ENCODE measurements at places on chromosomes 1 and 21. TPM values are rescaled to one million over a fixed set of nuclear protein-coding genes. Genes with fewer than 3 reads are reported as not detected.

The FNDC5 gene
- 4.6 TPM for total RNA-seq

GRCh38 chr1:110091381-110091780 lies 20.9 kb upstream of the UBL4B start:
- no peak overlapping the region for H3K27ac ChIP-seq
- H3K36me3 ChIP-seq, result no peaks in the 10 kb centered on the region
- no peak overlapping the region for H3K4me3 ChIP-seq
- no peak for DNase-seq

DNA sequence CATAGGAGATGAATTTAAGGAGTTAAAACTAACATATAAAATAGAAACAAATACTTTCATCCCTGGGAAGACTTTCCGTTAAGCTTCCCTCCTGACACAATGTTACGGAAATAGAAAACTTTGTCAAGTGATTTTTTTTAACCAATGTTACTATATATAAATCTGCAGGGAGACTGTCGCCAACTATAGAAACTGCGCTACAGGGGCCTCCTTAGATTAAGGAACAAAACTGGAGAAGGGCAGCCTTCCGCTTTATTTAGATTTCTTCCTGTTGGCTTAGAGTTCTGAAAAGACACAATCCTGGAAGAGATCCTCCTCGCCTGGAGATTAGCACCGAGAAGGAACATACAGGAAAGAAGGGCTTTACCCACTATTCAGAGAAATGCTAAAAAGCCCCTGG lies 1.5 kb downstream of the MGST3 start:
- DNase-seq, result no peak
- H3K36me3 ChIP-seq, result peaks cover 3% of the 10 kb centered on the region
- no peak overlapping the region for H3K4me3 ChIP-seq
- peaks cover 41% of the 10 kb centered on the region for H3K4me1 ChIP-seq
- no peaks in the 10 kb centered on the region for H3K27me3 ChIP-seq

DNA sequence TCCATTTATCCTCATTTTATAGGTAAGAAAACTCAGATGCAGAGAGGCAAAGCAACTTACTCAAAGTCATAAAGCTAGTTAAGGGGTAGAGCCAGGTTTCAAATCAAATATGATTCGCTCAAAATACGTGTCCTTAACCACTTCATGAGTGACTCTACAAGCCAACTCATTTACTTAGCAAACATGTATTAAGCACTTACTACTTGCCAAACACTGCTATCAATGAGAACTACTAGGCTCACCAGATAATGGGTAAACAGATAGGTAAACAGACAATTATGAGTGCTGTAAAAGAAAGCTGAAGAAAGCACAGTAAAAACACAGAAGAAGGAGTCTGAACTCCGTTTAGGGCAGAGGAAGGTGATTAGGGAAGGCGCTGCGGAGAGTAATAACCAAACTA lies 65.9 kb downstream of the WDR64 start:
- no peak overlapping the region for H3K4me3 ChIP-seq
- no peaks in the 10 kb centered on the region for H3K4me1 ChIP-seq
- no peaks in the 10 kb centered on the region for H3K36me3 ChIP-seq

DNA sequence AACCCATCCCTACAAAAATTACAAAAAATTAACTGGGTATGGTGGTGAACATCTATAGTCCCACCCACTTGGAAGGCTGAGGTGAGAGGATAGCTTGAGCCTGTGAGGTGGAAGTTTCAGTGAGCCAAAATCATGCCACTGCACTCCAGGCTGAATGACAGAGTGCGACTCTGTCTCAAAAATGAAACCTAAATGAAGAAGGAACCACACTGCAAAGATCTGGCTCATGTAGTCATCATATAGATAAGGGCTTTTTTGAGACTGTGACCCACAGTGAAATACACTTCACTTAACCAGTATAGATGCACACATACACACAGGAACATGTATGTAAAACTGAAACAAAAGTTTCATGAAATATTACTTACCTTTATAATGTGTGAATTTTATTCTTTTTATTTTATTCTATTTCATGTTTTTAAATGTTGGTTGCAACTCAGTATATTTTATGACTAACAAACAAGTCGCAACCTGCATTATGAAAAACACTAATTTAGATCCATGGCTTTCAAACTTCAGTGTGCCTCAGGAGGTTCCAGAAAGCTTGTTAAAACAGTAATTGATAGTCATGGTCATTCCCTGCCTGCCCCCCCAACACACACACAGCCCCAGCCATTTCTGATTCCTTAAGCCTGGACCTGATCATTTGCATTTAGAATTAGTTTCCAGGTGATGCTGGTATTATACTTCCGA lies 189.5 kb downstream of the PATJ start:
- no peaks in the 10 kb centered on the region for H3K27me3 ChIP-seq
- peaks cover 2% of the 10 kb centered on the region for H3K36me3 ChIP-seq
- no peak for DNase-seq

The SLC66A1 gene
- total RNA-seq, result 20.1 TPM

DNA sequence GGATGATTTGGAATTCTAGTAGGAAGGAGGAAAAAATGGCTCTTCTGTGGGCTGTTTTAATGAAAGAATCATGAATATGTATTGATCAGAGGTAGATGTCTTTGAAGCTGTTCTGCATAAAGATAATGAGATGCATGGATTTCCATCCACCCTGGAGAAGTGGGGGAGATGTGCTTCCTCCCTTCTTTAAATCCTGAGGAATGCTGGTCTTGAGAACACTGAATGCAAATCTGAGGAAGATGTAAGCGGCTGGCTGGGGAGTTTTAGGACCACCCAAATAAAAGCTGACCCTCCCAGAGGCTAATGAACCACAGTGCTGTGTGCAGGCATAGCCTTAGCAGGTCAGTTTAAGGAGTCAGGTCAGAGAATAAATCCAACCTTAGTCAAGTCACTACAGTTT lies 37.3 kb downstream of the ZMYND12 start:
- no peak overlapping the region for H3K4me3 ChIP-seq
- H3K36me3 ChIP-seq, result no peaks in the 10 kb centered on the region
- peaks cover 6% of the 10 kb centered on the region for H3K27me3 ChIP-seq

DNA sequence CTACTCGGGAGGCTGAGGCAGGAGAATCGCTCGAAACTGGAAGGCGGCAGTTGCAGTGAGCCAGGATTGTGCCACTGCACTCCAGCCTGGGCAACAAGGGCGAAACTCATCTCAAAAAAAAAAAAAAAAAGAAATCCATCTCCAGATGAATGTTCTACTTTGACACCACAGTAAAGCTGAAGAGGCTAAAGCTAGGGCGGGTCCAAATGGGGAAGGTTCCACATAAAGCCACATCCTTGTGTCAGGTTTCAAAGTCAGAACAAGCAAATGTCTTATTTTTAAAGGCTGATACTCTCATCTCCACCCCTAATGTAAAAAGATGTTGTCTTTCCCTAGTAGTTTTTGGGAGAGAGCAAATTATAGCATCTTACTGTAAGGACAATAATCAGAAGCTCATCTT lies 4.4 kb upstream of the WARS2 start:
- H3K4me3 ChIP-seq, result no peak overlapping the region
- H3K27me3 ChIP-seq, result no peaks in the 10 kb centered on the region
- H3K4me1 ChIP-seq, result peaks cover 10% of the 10 kb centered on the region
- H3K36me3 ChIP-seq, result no peaks in the 10 kb centered on the region
- DNase-seq, result no peak
- no peak overlapping the region for H3K27ac ChIP-seq

The HPDL gene
- total RNA-seq, result 1.0 TPM

DNA sequence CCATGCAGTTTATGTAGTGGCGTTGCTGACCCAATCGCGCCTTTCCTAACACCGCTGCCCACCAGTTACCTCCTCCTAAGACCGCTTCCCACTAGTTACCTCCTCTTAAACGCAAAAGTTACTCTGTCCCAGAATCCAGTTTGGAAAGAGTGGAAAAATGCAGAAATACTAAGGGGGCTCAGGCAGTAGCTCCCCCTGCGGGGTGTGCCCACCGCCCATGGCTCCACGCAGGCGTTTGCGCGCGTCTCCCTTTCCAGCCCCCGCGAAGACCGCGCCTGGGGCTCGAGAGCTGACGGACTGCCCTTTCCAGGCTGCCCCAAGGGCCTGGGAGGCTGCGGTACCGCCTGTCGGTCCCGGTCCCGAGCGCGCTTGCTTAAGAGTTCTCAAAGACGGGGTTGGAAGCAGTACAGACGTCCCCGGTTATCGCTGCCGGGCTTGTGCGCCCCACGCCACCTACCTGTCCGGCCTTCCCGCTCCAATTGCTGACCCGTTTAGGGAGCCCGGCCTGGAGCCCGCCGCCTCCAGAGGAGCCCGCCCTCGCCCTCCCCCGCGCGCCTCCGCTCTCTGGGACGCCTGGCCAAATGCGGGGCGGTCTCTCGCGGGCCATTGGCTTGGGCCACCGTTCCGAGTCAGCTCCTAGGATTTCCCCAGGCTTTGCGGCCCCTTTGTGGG lies 414.1 kb upstream of the ESRRG start:
- peaks cover 38% of the 10 kb centered on the region for H3K4me1 ChIP-seq
- peaks cover 4% of the 10 kb centered on the region for H3K36me3 ChIP-seq
- H3K4me3 ChIP-seq, result no peak overlapping the region
- no peak overlapping the region for H3K27ac ChIP-seq
- H3K27me3 ChIP-seq, result peaks cover 88% of the 10 kb centered on the region

DNA sequence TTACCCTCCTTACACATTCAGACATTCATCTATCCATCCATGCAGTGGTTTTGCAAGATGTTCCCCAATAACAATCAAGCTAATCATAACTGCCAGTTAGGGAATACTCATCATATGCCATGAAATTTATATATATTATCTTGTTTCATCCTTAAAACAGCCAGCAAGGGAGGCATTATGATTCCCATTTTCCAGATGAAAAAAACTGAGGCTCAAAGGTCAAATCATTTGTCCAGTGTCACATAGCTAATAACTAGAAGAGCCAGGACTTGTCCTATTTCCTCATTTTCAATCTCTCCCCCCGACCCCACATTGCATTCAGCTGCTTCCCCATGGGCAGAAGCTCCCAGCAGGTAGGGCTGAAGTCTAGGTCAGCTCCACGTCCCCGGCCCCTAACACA lies 7.0 kb upstream of the COL8A2 start:
- no peak overlapping the region for H3K27ac ChIP-seq
- H3K4me1 ChIP-seq, result peaks cover 48% of the 10 kb centered on the region
- no peak for DNase-seq
- no peaks in the 10 kb centered on the region for H3K27me3 ChIP-seq
- H3K36me3 ChIP-seq, result no peaks in the 10 kb centered on the region

The SMCP gene
- total RNA-seq, result not detected

DNA sequence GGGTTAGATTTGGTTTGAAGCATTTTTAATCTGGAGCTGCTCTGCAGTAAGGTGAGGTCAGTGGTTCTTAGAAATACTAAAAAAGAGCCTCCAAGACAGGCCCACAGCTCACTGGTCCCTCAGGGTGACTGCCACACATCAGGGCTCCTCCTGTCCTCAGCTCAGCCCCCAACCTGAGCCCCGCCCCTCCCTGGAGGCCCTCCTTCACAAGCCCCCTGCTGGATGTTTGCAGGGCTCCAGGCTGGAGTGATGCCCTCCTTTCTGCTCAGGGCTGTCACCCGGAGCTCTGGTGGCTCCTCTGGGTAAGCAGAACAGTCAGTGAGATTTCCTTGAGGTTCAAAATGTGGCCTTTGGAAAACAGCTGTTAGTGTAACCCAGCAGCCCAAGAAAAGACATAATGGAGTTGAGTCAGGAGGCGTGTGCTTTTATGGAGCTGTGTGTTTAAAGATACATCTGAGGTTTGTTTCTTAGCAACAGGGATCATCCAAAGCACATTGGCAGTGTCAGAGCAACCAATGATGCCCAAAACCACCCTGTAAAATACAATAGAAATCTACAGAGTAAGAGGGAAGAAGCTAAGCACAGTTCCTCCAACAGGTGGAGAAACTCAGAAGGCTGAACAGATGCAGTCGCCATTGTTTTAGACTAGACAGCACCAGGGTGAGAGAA lies 21.4 kb downstream of the STUM start:
- H3K36me3 ChIP-seq, result no peaks in the 10 kb centered on the region
- no peak for DNase-seq

DNA sequence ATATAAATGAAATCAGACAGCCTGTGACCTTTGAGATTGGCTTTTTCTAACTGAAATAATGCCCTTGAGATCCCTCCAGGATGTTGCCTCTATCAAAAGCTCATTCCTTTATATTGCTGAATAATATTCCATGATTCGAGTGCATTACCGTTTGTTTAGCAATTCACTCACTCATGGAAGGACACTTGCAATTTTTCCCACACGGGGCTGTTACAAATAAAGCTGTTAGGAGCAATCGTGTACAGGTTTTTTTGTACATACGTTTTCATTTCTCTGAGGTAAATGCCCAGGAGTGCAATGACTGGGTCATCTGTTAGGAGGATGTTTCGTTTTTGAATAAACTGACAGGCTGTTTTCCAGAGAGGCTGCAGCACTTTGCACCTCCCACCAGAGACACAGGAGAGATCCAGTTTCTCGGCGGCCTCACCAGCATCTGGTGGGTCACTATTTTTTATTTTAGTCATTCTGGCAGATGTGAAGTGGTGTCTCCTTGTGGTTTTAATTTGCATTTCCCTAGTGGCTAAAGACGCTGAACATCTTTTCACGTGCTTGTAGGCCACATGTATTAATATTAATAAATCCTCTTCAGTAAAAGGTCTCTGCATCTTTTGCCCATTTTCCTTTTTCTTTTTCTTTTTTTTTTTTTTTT lies 11.0 kb downstream of the PRDM15 start:
- no peaks in the 10 kb centered on the region for H3K27me3 ChIP-seq
- H3K4me1 ChIP-seq, result peaks cover 20% of the 10 kb centered on the region

The FNBP1L gene
- 48.3 TPM for total RNA-seq

GRCh38 chr1:107840725-107841124 lies 124.3 kb downstream of the VAV3 start:
- peaks cover 55% of the 10 kb centered on the region for H3K27me3 ChIP-seq
- H3K4me3 ChIP-seq, result no peak overlapping the region
- H3K27ac ChIP-seq, result no peak overlapping the region
- peaks cover 6% of the 10 kb centered on the region for H3K4me1 ChIP-seq
- H3K36me3 ChIP-seq, result peaks cover 4% of the 10 kb centered on the region

DNA sequence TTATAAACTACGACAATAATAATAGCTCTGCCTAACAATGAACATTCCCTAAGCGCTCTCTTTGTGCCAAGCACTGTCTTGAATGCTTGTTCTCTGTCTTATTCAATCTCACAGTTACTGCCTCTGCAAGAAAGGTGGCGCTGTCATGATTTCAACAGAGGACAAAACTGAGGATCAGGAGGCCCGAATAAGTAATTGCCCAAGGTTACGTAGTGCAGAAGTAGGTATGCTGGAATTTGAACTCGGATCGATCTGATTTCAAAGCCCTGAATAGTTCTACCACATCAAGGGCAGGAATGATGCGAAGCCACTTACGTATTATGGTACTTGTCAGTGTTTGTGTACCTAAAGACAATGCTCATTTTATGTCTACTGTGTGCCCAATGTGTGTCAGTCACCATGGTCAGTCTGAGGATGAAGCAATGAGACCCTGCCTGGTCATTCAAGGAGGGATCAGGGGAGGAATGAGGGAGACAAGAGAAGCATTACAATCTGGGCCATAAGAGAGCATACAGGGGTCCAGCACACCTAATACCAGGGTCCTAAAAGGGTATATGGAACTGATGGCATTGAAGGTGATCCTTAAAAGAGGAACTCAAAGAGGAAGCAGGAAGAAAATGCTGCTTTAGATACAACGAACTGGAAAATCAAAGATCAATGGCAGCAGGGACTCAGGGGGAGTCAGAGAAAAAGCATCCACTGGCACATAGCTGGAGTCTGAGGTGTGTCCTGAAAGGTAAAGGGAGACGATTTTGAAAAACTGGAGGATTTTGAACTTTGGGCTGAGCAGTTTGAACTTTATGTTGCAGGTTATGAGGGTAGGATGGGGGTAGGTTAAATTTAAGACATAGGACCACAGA lies 389.2 kb downstream of the PLPP3 start:
- no peak for DNase-seq
- H3K27me3 ChIP-seq, result no peaks in the 10 kb centered on the region
- H3K36me3 ChIP-seq, result no peaks in the 10 kb centered on the region
- no peak overlapping the region for H3K27ac ChIP-seq

The ST6GALNAC5 gene
- total RNA-seq, result 6.2 TPM

The USP16 gene
- total RNA-seq, result 20.9 TPM

GRCh38 chr1:232581932-232582331 lies 48.0 kb downstream of the SIPA1L2 start:
- H3K27ac ChIP-seq, result no peak overlapping the region
- H3K4me1 ChIP-seq, result no peaks in the 10 kb centered on the region
- no peak overlapping the region for H3K4me3 ChIP-seq
- no peaks in the 10 kb centered on the region for H3K27me3 ChIP-seq

All from chondrocyte (in vitro differentiated cells).